ENCODE measurements at places on chromosomes 4 and X.

DNA sequence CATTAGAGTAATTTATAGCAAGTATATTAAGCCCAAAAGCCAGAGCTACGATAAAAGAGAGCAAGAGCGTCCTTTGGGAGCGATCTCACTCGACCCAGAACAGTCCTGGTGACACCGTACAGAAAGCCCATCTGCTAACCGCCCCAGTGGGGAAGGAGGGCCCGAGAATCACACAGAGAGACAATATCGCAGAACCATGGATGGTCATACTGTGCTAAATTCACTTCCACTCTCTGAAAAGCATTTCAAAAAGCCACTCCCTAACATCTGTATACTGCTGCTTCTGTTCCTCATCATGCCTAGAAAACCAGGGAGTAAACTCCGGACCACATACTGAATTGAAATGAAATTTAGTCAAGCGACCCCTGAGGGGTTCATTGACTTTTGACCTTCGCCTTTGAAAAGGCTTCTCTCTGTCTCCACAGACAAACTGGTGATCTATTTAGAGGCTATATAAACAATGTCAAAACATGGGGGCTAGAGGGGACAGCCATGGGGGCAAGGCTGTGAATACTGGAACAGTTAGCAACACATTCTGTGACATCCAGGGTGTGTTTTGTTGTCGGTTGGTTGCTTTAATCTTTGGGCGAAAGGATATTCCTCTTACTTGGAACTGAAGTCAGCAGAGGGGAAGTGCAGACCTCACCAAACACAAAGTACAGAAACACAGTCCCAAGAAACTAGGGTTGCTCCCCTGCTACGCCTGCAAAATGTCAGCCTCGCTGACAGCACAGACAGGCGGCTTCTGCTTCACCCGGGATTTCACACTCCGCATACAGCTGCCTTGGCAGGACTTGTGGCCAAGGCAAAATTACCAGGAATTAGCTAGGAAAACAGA, 129.0 kb upstream of the RASGEF1B start:
- DNase-seq, result no peak

GRCh38 chr4:5611750-5612149, 96.6 kb downstream of the EVC2 start:
- no peak for DNase-seq

- DNase-seq, result no peak
Observed at GRCh38 chr4:128917781-128918180, 108.3 kb downstream of the JADE1 start.

DNA sequence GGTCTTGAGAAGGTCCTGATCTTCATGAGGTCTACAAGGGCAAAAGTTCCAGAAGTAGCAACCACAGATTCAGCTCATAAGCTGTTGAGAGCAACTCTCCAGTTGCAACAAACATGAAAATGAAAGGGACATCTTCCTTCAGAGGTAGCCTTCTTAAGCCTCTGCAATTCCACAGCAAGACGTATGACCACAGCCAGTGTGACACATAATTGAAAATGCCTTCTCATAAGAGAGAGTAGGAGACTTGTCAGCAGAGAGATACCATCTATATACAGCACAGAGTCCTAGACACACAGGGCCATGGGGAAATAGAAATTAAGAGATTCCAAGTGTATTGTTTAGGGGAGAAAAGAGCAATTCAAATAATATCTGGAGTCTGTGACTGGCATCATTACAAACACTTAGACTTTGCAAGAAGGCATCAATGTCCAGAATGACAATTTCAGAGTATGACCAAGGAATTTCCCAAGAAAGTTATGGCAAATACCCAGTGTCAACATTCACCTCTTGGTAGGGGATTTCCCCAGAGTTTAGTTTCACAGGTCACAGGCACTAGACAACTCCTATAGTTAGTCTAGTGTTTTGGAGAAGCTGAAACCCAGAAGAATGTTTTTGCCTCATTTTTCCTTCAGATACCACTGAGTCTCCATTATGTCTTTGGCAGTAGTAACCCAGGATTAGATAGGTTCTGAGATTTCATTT, 340.3 kb downstream of the ZNF674 start:
- DNase-seq, result no peak
